Caki2 (cell line): ENCODE measurements at places on chromosomes 13 and 19. TPM values are rescaled to one million over a fixed set of nuclear protein-coding genes. Genes with fewer than 3 reads are reported as not detected.

DNA sequence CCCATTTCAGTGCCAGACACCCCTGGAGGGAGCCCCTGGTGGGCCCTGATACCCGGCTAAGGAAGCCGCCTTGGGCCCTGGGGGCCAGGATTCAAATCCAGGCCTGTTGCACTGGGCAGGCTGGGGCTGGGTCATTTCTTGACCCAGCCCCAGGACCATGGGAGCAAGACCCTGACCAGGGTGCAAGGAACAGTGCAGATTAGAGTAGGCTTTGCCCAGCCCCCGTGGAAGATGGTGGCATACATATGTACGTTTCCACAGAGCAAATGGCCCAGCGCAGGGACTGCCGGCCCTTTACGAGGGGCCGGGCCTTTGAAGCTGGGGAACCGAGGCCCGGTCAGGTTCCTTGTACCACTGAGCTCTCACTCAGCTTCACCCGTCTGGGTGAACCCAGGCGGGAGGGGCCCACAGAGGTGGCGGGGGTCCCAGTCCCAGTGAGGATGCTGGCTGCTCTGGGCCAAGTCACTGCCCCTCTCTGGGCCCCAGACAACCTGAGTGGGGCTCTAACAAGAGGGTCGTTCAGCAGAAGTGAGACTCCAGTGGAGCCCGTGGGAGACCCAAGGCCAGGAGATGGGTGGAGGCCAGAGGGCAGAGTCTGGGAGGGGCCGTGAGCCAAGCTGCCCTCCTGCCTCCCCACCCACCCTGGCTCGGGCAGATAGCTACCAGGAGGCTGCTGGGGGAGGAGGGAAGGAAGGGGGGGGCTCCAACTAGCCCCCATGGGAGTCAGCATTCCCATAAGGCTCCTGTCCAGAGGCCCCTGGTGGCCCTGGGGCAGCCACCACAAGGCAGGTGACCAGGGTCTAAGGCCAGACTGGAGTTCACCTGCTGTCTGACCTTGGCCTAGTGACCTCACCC is 2.7 kb downstream of the MKNK2 start:
- DNase-seq, result no peak

DNA sequence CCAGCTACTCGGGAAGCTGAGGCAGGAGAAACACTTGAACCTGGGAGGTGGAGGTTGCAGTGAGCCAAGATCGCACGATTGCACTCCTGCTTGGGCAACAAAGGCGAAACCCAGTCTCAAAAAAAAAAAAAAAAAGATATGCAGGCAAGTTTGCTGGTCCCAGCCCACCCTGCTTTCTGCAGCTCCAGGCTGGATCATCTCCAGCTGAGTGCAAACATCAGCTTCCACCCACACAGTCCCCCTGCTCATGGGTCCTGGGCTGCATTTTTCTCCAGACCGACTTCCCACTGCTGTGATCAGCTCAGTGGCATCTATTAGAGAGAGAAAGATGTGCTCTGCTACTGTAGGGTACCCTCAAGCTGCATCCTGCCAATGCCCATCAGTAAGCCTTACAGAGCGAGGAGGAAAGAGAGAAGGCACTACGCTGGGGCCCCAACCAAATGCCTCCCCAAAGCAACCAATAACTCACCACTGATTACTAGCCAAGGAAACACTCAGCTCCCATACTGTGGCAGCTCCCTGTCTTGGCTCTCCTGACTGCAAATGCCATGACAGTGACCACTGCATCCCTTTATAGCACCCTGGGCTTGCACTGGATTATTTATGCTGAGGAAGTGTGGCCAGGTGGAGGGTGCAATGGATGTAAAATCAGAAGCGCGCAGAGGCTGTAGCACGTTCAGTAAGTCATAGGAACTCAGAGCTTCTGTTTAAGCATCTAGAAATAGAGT is 170.9 kb upstream of the ZNF507 start:
- no peak for DNase-seq

DNA sequence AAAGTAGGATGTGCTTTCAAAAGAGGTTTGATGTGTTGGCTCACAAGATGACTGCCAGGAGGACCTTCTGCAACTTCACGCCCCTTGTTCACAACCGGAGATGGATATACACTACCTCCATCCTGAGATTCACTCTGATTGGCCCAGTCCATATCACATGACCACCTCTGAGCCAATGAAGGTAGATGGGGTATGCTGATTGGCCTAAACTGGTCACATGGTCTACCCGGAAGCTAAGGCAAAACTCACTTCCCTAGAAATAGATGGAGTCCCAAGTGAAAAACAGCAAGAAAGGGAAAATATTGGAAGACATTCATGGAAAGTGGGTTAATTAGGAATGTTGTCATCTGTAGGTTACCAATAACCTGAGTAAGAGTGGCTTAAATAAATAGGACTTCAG is 119.7 kb upstream of the MRI1 start:
- DNase-seq, result no peak

DNA sequence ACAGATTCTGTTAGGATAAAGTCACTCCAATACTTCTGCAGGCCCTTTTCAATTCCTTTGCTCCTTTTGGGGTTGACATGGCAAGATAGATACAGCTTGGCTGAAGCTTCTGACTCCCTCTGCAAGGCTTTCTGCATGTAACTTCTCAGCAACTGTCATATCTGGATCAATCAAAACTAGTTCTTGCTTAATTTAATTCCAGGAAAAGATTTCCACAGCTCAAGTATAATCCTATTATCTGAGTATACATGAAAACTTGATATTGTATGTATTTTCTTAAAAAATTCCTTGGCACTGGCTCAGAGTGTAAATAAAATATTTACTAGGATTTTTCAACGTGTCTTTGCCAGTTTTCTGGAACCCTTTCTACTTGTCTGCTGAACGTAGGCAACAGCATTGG is 109.6 kb downstream of the STARD13 start:
- no peak for DNase-seq

GRCh38 chr13:77697217-77698103 is at the start of gene SLAIN1:
Gene SLAIN1 (plus strand): TSS chr13:77697687. CDS start chr13:77697914, 227 bp downstream.
- DNase-seq, result peak; percentile 48

- DNase-seq, result no peak
Observed at GRCh38 chr19:35988824-35989223, 6.2 kb upstream of the SDHAF1 start.

DNA sequence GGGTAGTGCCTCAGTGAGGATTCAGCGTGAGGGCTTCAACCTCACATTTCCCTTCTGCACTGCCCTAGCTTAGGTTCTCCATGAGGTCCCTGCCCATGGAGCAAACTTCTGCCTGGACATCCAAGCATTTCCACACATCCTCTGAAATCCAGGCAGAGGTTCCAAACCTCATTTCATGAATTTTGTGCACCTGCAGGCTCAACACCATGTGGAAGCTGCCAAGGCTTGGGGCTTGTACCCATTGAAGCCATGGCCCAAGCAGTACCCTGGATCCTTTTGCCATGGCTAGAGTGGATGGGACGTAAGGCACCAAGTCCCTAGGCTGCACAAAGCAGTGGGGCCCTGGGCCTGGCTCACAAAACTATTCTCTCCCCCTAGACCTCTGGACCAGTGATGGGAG is 877.1 kb upstream of the KLHL1 start:
- no peak for DNase-seq

DNA sequence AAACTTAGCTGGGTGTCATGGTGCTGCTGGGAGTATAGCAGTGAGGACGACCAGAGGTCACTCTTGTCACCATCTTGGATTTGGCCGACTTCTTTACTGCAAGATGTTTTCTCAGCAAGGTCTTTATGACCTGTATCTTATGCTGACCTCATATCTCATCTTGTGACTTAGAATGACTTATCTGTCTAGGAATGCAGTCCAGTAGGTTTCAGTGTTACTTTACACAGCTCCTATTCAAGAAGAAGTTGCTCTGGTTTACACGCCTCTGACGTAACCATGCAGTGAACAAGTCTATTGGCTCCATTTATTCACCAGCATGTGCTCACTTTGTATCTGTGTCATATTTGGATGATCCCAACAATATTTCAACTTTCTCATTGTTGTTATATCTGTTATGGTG is 26.7 kb downstream of the ZNF850 start:
- DNase-seq, result no peak

GRCh38 chr19:35908973-35909683 is 1.0 kb upstream of the TYROBP start:
- DNase-seq, result no peak

DNA sequence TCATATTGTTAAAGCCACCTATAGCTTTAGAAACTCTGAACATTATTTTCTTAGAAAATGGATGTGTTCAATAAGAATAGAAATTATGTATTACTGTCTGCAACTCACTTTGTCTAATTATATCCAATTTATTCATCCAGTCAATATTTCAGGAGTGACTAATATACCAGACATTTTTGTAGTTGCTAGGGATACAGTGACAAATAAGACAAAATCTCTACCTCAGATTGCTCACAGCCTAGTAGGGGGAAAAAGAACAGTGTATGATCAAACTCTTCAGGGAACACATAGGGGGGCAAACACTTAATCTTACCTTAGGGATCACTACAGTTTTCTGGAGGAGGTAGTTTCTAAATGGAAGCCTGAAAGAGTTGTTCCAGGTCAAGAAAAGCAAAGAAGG is 8.6 kb downstream of the BRCA2 start:
- DNase-seq, result no peak

DNA sequence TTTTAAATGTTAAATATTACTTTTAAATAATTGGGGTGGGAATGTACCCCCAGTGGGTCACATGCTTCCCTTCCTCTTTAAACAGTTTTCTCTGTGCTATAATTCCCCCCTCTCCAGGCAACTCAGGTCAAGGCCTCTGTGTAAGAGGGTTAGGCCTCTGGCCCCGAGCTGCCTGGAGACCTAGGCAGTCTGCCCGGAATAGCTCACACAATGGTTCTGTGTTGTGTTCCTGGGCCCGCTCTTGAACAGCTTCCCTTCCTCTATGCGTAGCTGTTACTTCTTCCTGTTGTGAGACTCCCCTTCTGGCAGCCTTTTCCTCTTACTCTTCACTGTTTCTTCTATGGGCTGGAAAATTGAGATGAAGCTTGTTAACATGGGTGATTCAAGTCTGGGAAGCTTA is 14.8 kb upstream of the ZNF492 start:
- DNase-seq, result no peak

DNA sequence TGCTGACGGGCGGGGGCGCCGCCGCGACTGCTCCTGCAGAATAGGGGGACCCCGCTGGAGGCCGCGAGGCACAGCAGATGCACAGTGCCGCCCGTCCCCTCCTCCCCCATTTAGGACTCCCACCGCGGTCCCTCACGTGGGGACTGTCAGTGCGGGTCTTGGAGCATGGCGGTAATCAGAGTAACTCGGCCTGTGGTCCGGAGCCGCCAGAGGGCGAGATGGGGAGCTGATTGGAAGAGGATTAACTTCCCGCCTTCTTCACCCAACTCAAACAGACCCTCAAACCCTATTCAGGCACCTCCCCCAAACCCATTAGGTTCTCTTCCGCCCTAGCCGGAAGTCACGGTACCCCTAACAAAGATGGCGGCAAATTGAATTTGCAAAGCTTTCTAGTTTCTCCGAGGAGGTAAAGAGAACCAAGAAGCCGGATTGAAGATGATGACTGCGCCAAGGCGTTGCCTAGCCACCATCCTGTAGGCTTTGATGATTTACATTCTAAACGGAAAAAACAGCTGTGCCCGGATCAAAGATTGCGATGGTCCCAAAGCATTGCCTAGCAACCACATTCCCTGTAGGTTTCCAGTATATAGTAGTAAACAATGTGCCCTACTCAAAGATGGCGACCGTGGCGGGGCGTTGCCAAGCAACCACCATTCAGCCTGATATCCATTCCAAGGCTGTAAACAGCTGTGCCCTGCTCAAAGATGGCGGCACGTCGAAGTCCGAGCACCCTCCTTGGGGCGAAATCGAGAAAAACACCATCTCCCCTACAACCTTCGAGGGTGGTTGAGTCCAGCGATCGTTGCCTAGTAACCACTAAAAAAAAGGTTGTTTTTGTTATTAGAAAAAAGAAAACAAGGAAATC is at the start of gene FUZ:
TSS of gene FUZ (minus strand) at position 296 of the 865 bp plus-strand sequence. CDS start at position 110, 186 bp downstream.
- DNase-seq, result peak; percentile 96

DNA sequence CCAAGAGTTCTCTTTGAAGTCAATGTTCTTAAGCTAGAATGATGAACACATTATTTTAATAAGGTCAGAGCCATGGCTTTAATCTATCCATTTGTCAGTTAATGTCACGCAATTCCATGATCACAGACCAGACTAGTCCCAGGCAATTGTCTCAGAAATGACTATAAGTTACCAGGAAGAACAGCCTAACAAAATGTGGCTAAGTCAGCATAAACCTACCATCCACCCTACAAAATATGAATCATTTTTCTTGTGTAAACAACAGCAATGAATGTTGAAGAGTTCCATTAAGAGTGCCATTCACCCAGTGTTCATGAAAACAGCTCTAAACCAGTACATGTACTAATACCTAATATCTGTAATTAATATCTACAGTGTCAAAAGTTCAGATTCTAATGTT is 127.5 kb downstream of the KCTD12 start:
- no peak for DNase-seq

- DNase-seq, result no peak
Observed at GRCh38 chr13:28755546-28755870, 36.7 kb upstream of the SLC46A3 start.

- no peak for DNase-seq
Observed at GRCh38 chr13:100549316-100549715, 39.3 kb downstream of the GGACT start.

DNA sequence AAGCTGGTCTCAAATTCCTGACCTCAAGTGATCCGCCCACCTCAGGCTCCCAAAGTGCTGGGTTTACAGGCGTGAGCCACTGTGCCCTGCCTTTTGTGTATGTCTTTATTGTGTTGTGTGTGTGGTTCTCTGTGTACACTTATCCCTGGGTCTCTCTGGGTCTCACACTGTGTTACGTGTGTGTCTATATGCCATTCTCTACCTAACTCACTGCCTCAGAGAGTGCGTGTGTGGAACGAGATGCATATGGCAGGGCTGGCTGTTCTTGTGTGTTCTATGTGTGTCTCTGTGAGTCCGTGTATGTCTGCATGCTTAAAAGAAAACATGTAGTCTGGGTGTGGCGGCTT is 10.5 kb downstream of the FOXA3 start:
- no peak for DNase-seq

GRCh38 chr19:15166700-15167099 is 34.1 kb downstream of the NOTCH3 start:
- no peak for DNase-seq

Gene RELB
- total RNA-seq, result 24.8 and 41.4 TPM in 2 replicates

Gene PINLYP
- 1.7 TPM in 1 of 2 replicates, not detected in the other for total RNA-seq

Gene ZNF530
- total RNA-seq, result 5.2 and 13.3 TPM in 2 replicates

Gene WDR88
- not detected in 2 replicates for total RNA-seq

Gene DIAPH3
- 8.5 and 9.3 TPM in 2 replicates for total RNA-seq

Gene LILRA1
- total RNA-seq, result not detected in 2 replicates

Gene PLIN4
- total RNA-seq, result 0.24 TPM in 1 of 2 replicates, not detected in the other

Gene COX7A1
- total RNA-seq, result not detected in 2 replicates

Gene IQCN
- not detected in 2 replicates for total RNA-seq
